ENCODE measurements at places on chromosomes 3 and 15.

DNA sequence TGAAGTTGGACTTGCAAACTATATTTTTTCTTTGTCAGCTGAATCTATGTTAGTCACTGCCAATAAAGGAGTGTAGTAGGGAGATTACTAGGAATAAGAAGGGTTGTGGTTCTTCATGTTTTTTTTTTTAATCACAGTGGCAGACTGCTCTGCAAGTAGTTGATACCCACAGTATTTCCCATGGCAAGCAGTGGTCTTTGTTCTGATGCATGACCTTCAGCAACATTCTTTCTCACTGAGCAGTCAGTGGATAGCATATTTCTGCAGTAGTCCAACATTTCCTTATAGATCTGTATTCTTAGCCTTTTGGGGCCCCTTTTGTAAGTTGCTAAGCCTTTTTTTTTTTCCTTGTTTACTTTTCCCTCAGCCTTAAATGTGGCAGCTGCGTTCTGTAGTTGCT lies 151.1 kb downstream of the DOCK3 start:
- no peak for DNase-seq

- no peak for DNase-seq
Measured at GRCh38 chr3:12751571-12751970, 7.5 kb downstream of the TMEM40 start.

DNA sequence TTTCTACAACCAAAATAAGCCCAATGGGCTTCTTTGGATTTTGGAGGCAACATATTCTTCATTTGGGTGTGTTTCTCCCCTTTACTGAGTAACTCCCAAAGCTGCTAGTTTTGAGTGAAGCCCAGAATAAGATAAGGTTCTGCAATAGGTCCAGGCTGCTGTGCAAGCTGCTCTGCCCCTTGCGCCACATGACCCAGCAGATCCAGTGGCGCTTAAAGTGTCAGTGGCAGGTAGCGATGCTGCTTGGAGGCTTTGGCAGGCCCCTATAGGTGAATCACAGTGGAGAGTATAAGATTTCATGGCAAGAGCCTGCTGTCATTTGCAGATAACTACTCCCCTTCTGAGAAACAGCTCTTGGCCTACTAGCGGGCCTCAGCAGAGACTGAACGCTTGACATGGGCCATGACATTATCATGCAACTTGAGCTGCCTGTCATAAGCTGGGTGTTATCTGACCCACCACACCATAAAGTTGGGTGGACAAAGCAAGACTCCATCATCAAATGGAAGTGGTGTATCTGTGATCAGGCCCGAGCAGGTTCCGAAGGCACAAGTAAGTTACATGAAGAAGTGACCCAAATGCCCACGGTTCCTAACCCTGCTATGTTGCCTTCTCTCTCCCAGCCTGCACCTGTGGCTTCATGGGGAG lies 88.4 kb upstream of the OXTR start:
- no peak for DNase-seq

- no peak for DNase-seq
Measured at GRCh38 chr3:124611520-124611919, 118.7 kb upstream of the UMPS start.

DNA sequence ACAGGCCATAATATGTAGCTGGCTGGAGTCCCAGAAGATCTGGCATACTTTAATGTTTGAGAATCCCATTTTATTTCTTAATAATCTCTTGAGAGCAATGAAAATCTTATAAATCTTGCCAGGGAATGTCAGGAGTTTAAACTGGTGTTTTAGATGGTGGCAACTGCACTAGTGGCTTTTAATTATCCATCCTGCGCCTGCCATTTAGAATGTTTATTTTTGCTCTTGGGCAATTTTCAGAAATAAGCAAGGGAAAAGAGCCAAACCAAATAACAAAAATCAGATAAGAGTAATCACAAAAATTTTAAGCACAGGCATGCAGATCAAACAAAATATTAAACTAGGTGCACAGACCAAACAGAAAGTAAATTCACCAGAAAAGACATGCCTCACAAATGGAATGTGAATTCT lies 41.9 kb upstream of the UBP1 start:
- DNase-seq: no peak

- DNase-seq: no peak
Measured at GRCh38 chr15:90946941-90947576, 7.6 kb upstream of the RCCD1 start.

DNA sequence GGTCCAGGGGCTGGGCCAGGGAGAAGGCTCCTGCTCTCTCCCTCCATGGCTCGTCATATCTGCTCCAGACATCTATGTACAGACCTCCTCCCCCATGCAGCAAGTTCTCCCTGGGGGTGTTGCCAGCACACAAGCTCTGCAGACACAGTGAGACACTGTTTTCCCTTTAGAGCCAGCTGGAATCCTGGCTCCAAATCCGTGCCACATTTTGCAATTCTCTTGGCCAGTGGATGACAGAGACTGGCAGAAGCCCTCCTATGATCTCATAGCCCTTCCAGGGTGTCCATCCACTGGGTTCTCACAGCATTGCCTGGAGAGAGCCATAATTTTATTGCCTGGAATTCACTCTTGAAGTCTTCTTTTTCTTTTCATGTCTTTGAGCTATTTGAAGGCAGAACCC lies 203.9 kb downstream of the TLE3 start:
- DNase-seq: no peak

Data from stimulated activated CD4-positive, alpha-beta T cell treated with anti-CD3 and anti-CD28 coated beads, Interleukin-1b, Interleukin-23, amount 100 ng/mL, for 1 hour (primary cell).